ENCODE measurements at places on chromosomes 1 and 21.

DNA sequence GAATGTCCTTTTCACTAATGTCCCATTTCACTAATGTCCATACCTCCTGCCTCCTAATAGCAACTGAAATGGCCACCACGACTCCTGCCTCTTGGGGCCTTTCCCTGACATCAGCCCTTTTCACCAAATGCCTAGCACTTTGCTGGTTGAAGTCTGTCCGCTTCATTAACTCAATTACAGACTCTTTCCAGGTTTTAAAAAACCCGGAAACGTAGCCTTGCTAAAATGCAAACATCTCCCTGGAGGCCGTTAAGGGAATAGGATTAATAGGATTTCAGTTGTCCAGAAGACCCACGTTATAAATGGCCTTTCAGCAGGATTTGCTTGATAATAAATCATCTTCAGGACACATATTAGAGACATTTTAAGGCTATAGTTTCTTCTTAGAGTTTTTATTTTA, 25.7 kb upstream of the ERO1B start:
- DNase-seq, result no peak

DNA sequence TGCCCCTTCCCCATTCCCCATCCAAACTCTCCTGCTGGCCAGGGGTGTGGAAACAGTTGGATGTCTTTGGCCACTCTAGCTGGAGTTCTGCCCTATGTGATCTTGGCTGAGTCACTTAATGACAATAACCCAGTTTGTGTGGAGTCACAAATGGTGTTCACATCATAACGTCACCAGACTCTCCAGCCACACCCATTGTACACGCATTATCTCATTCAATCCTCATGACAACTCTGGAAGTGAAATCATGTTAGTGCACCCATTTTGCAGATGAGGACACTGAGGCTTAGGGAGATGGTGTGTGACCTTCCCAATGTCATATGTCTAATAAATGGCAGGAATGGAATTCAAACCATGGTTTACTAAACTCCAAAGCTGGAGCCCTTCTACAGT, 1.2 kb upstream of the CDA start:
- no peak for DNase-seq

DNA sequence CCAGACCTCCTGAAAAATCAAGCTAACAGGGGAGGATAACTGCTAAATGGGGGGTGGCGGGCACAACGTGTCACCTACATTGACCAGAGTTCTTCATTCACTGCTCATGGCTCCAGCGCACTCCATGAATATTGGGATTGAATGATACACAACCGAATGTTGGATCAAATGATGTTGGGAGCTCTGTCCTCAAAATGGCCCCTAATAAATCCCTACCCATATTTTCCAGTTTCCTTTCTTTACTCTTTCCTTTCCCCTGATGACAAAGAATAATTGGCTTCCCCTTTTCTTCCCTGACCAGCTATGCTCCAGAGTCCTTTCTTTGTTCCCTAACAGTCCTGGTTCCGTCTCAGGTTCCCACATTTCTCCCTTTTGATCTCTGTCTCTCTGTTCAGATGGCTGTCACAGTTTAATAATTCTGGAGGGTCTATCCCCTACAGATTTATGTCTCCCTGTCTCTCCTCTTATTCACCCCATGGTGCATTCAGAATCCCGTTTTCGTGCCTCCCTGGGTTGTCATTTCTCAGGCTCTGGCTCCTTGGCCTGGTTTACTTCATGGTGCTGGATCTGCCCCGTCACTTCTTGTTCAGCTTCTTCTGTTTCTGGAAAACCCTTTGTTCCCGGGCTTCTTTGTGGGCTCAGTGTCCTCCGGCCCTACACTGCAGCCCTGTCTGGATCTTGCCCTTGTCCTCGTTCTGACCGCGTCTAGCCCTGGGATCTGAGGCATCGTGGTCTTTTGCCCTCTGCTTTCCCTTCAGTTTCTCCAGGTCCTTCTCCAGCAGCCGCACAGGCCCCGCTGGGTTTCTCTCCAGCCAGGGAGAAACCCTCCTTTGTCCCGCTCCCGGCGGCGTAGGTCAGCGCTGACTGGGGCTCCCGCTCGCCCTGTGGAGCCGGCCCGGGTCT, 78.3 kb downstream of the NDUFS5 start:
- no peak for DNase-seq

- DNase-seq, result no peak
Observed at GRCh38 chr1:218600968-218601367, 255.8 kb downstream of the TGFB2 start.

GRCh38 chr1:147760481-147761260, at the start of gene GJA5:
Gene GJA5, minus strand, starts transcription at chr1:147760602. Its CDS starts 1,364 bp downstream, at chr1:147759238.
- no peak for DNase-seq

DNA sequence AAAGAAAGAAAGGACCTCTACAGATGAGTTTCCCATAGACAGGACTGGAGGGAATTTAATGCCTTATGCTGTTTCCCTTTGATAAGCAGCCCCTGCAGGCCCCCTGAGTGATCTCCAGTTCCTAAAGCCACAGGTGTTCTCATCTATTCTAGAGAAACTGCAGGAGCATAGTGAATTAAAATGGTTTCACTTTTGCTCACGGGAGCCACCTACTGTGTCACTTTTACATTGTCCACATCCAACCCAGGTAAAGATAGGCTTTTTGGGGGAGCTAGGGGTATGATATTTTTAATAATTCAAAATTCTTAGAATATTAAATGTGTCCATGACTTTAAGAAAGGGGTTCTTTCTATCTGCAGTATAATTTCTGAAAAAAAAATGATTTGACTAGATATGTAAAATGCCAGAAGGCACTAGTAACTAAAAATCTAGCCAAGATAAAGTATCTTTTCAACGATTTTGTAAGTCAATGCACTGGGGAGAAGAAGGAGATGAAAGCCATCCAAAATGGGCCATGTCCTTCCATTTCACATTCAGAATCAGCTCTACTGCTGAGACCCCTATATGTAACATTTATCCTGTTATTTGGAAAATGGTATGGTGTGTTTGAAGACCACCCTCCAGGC, 267.3 kb upstream of the DUSP10 start:
- DNase-seq, result no peak

GRCh38 chr1:55585402-55585792, 370.2 kb upstream of the USP24 start:
- DNase-seq, result no peak

GRCh38 chr1:193368302-193368701, 181.9 kb upstream of the B3GALT2 start:
- DNase-seq, result no peak

All from stimulated activated effector memory CD8-positive, alpha-beta T cell treated with anti-CD3 and anti-CD28 coated beads, Interleukin-12 subunit alpha, Interleukin-12 subunit beta, amount 100 ng/mL, for 72 hours (primary cell).